ENCODE measurements at places on chromosomes 6 and 20. TPM values are rescaled to one million over a fixed set of nuclear protein-coding genes. Genes with fewer than 3 reads are reported as not detected.
A peak's percentile ranks its signal among the peaks of the same experiment; 100 is the strongest.

GRCh38 chr20:43915211-43916072 lies 790 bp downstream of the TOX2 start:
- peak; percentile 38 for DNase-seq

- peak; percentile 4 for DNase-seq
Observed at GRCh38 chr20:57661746-57662455, 41.7 kb upstream of the ZBP1 start.

DNA sequence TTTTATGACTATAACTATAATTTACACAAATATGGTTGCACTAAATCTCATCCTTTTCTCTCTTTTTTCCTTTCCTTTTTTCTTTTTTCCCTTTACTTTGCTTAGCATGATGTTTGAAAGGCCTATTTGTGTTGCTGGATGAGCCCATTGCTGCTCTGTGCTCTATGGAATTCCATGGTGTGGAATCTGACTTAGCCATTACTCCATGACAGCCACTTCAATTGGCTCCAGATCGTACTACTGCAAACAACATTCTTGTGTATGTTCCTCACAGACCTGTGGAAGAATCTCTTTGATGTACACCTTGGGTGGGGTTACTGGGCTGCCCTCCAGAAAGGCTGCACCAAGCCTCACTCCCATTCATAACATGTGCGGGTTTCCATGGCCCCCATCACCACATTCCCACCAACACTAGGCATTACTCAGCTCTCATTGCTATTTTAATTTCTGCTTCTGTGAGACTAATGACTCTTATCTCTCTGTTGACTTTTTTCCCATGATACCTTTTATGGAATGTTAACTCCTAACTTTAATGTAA lies 979.0 kb downstream of the KIF16B start:
- DNase-seq: no peak

DNA sequence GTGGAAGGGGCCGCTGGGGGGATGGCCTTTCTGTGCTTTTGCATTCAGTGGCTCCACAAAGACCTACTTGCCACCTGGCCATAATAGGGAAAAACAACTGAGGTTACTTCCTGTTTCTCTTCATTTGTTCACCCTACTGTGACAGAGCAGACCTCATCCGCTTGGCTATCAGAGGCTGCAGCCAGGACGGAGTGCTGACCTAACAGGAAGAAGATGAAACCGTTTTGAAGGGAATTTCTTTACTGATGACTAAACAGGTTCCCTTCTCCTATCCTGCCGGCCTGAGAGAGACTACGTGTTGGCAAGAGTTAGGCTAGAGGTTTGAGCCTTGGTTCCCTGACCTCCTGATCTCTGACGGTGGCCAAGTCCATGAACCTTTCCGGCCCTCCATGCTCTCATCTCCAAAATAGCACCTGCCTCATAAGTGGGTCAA lies 21.3 kb downstream of the PRR18 start:
- DNase-seq: no peak

DNA sequence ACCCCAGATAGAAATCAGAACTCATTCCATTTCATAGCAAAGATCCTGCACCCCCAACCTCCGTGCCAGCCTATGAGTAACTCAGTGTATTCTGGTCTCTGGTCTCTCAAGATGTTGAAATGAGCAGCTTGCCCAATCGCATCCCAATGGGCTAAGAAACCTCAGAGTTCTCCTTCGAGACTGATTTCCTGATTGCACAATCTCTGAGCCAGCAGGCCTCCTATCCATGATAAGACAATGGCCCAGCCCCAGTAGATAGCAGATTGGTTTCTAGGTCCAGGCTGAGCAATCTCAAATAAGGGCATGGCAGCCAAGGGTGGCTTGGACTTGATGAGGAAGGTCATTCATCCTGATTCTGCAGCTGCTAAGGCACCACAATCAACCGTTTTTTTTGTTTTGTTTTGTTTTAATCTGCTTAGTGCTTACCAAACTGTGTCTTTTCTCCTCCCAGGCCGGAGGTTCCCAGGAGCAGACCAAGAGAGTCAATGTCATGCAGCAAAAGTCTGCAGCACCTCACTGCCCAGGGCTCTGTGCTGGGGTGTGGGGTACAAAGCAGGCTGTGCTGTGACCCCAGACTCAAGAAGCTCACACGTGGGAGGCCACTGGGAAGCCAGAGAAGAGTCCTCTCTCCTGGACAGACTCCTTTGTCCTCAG lies 125.1 kb upstream of the NXT1 start:
- no peak for DNase-seq

The ZNF512B gene
- 19.8 TPM for total RNA-seq

DNA sequence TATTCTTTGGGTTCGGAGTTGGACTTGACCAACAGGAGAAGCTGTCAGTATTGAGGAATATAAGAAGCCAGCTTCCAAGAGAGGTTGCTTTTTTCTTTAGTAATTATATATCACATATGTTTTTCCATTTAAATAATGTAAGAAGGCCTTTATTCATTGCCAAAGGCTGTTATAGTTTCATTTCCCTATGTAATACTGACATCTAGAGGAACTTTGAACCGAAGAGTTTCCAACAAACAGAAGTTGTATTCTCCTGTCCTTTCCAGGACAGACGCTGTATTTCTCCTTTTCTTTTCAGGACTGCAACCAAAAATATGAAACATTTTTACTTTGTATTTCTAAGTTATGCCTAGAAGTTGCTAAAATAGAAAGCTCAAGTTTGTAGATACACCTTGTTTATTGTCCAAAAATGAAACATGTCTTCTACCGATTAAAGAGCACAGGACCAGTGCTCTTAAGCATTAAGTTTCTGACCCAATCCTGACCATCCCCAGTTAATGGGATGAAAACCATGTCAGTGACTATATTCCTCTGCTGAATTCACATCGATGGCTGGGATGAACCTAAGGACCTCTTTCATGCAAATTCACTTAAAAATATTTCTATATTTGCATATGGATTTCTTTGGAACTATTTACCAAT lies 55.1 kb downstream of the MYLK4 start:
- DNase-seq: no peak

The TRAPPC3L gene
- total RNA-seq: not detected

The TBC1D22B gene
- 13.5 TPM for total RNA-seq

GRCh38 chr20:44832724-44833123 lies 22.4 kb upstream of the RIMS4 start:
- DNase-seq: no peak

DNA sequence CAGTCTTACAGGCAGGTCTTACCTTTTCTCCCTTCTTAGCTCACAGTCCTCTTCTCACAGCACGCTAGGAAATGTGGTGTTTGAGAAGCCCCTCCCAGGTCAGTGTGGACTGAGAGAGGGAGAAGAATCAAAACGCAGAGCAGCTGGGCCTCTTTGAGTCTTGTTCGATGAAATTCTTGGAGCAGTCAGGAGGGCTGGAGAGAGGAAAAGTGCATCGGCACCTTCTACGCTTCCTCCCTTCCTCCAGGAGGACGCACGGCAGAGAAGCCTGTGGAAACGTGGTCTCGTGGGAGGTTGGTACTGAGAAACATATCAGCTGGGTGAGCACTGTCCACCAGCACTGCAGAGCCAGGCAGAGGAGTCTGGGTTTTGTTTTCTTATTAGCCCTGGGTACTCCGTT lies 52.7 kb downstream of the TXLNB start:
- no peak for DNase-seq

The ZC3H12D gene
- total RNA-seq: 42.5 TPM

GRCh38 chr20:4086771-4087687 lies 71.7 kb upstream of the RNF24 start:
- no peak for DNase-seq

- no peak for DNase-seq
Observed at GRCh38 chr6:11330413-11330760, 97.9 kb upstream of the NEDD9 start.

The HLA-DOA gene
- 2.0 TPM for total RNA-seq

- no peak for DNase-seq
Observed at GRCh38 chr20:37327748-37328147, 18.2 kb upstream of the SRC start.

The DEFB110 gene
- not detected for total RNA-seq
